ENCODE measurements at places on chromosomes 16 and 17.

GRCh38 chr17:77145612-77146245 is 5.0 kb downstream of the SEC14L1 start:
- DNase-seq = no peak

DNA sequence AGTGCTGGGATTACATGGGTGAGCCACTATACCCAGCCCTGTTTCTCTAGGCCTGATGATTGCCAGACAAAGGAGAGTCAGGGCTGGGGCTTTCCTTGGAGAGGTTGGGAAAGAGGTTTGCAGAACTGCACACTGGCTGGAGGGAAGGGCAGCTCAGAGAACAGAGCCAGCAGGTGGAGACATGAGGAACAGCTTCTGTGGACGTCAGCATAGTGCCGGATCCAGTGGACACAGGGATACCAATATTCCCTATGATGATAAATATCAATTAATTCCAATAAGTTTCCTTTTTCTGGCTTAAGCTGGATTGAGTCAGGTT is 43.2 kb upstream of the SCNN1B start:
- DNase-seq = no peak

- DNase-seq = no peak
Measured at GRCh38 chr16:2040041-2040786, 7.4 kb downstream of the NTHL1 start.

- no peak for DNase-seq
Measured at GRCh38 chr16:12171206-12171605, 194.7 kb downstream of the SNX29 start.

GRCh38 chr16:85163278-85164112 is 51.2 kb upstream of the CIBAR2 start:
- DNase-seq = no peak

DNA sequence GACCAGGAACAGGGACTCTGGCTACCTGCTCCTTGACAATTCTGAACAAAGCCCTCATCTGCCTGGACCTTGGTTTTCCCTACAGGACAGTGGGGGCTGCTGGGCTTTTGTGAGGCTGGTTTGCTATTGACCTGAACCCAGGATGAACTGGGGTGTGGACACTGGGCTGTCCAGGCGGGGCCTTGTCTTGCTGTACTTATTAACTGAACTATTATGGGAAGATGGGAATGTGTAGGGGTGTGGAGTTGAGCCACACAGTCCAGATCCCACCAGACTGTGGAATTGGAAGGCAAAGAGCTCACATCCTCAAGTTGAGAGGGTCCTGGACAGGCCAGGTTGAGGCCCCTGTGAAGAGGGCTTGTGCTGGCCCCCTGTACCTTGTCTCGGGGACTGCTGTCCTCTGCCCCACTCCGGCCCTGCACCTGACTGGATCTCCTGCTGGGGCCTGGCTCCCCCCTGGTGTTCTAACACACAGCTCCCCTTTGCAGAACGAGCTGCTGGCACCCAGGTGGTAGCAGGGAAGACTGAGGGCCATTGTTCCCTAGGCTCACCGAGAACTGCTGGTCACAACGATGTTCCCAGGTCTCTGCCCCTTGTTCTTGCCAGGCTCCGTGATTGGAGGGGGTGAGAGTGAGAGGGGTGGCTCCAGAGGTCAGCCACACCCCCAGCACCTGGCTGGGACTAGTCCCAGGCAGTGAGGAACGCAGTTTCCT is 51.8 kb upstream of the CDC42EP4 start:
- DNase-seq = no peak

DNA sequence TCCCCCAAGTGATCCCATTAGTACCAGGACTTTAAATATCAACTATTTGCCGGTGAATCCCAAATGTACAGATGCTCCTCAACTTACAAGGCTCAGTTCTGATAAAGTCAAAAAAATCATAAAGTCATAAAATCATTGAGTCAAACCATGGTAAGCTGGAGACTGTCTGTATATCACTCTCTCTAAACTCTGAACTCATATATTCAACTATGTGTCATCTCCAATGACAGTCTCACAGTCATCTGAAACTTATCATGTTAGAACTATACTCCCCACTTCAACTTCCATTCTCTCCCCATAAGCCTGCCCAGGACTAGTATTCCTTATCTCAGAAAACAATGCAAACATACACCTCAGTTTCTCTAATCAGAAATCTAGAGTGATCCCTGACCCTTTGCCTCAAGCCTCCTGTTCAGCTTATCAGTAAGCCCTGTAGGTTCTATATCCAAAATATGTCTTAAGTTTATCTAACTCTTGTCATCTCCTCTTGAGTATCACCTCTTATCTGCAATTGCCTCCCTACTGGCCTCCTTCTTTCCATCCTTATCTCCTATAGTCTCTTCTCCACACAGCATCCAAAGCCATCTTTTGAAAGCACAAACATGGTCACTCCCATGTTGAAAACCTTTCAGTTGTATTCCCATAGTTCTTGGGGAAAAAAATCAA is 55.0 kb downstream of the SSH2 start:
- no peak for DNase-seq

DNA sequence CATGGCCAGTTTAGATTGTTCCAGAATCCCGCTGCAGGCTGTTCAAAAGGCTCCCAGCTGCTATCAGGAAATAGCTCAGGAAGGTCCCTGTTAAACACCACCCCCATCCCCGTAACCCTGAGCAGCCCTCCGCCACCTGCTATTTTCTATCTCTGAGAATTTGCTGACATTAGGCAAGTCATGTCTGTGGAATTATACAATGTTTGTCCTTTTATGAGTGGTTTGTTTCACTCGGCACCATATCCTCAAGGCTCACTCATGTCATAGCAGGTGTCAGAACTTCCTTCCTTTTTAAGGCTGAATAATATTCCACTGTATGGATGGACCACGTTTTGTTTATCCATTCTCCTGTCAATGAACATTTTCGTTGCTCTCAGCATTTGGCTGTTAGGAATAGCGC is 164.3 kb upstream of the FOXF1 start:
- DNase-seq = no peak

GRCh38 chr17:17119533-17119932 is 77.3 kb downstream of the MPRIP start:
- peak; percentile 14 for DNase-seq

- DNase-seq = no peak
Measured at GRCh38 chr16:55398762-55399161, 74.8 kb downstream of the IRX6 start.

GRCh38 chr17:47368262-47368661 is 44.5 kb downstream of the EFCAB13 start:
- DNase-seq = no peak

DNA sequence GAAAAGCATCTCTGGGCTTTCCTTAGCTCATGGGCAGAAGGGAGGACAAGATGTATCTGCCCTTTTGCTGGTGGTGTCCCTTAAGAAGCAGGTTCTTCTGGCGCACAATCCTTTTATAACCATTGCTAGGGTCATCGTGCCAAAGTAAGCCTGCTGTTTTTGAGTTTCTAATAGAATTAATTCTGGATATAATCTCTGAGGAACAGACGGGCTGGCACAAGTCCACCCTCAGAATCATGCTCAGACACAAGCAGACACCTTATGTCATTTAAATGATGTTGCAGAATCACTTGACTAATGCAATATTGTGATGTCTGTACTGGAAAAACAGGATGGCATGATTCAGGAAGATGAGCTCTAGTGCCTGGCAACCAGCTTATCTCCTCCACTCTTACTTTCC is 18.8 kb upstream of the MMD start:
- peak; percentile 35 for DNase-seq

DNA sequence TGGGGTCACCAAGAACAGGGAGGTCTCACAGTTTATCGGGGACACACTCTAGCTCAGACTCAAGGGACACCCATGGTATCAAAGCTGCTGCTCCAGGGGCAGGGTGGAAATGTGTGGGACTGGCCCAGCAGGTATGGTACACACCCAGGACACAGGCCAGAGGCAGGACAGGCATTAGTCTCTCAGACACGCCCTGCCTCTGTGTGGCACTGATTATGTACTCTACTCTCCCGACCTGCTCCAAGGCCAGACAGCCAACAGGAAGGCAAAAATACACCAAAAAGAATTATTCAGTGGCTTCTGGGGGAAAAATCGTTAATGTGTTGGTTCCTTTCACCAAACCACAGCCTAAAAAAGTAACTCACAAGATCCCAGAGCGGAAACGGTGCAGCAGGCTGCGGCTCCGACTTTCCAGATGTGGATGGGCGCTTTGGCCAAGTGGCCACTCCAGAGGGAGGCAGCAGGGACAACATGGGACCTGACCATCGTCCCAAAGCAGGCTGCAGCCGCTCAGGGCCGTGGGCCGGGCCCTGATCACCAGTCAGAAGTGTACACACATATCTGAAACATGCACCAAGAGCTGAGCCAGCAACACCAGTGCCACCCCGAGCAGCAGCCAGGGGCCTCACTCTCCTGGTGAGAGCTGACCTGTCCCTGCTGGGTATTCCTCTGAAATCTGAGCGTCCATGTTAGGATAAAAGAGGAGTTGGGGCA is 1.0 kb upstream of the SIRT7 start:
- no peak for DNase-seq

DNA sequence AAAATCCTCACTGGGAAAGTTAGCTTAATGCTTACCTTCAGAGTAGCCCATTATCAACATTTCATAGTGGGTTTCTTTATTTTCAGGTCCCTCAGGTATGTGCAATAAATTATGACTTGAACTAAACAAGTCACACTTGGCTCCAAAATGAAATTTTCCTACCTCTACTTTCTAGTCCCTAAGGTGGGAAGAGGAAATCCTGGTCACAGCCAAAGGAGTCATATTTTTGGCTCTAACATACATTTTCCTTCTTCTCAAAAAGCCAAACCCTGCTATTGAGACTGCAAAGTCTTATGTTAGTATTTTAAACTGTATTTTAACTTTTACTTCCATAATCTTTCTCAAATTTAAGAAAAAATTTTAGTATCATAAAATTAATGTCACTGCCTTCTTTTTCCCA is 128.9 kb downstream of the BRIP1 start:
- no peak for DNase-seq

DNA sequence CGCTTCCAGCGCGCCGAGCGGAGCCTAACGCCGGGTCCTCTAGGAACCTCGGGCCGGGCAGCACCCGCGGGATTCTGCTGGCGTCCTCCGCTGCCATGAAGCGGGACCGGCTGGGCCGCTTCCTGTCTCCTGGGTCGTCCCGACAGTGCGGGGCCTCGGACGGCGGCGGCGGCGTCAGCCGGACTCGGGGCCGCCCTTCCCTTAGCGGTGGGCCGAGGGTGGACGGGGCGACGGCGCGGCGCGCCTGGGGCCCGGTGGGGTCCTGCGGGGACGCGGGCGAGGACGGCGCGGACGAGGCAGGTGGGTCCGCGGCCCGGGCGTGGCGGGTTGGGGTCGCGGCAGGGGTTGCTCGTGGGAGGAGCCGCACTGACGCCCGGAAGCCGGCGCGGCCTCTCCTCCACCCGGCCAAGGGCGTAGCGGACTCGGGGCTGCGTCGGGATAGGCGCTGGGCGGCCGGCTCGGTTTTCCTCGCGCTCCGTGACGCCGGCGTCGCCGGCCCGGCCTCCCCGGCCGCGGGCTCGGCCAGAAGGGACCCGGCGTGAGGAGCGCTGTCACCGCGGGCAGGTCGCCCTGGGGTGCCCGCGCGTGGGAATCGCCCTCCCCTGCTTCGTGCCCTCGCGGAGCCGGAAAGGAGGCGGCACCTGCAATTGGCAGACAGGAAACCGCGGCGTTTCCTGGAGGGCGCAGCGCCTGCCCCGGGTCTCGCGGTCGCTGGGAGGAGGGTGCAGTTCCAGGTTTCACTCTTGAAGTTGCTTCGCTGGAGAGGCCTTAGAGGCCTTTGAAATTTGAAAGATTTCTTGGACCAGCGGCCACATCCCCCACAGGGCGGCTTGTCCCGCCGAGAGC is 432 bp downstream of the ZNF276 start:
- DNase-seq = peak; percentile 93

DNA sequence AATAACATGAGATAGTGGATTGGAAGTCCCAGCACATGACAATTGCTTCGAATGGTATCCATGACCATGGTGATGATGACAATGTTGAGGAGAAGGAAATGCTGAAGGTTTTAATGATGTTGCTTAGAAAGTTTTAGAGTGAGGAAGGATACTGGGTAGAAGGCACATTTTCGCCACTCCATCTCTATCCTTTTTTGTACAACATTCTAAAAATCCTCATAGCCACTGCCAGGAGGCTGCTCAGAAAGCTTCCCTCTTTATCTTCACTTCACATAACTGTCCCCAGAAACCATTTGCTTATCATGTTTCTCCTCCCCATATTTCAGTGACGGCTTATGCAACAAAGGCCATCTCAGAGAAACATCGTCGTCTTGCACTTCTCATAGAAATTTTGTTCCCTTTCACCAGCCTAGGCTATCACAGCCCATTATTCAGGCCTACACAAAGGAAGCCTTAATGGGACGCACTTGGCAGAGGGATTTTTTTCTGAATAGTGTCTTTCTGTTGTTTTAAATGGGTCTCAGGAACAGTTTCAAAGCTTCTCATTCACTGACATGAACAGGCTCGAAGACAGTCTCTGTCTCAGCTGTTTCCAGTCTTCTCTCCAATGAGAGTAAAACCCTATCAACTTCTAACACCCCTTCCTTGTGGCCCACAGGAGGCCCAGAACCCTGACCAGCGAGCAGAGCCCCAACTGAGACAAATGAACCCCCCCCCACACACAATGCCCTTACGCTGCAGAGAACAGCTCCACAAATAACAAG is 506.7 kb downstream of the HAPSTR1 start:
- no peak for DNase-seq

DNA sequence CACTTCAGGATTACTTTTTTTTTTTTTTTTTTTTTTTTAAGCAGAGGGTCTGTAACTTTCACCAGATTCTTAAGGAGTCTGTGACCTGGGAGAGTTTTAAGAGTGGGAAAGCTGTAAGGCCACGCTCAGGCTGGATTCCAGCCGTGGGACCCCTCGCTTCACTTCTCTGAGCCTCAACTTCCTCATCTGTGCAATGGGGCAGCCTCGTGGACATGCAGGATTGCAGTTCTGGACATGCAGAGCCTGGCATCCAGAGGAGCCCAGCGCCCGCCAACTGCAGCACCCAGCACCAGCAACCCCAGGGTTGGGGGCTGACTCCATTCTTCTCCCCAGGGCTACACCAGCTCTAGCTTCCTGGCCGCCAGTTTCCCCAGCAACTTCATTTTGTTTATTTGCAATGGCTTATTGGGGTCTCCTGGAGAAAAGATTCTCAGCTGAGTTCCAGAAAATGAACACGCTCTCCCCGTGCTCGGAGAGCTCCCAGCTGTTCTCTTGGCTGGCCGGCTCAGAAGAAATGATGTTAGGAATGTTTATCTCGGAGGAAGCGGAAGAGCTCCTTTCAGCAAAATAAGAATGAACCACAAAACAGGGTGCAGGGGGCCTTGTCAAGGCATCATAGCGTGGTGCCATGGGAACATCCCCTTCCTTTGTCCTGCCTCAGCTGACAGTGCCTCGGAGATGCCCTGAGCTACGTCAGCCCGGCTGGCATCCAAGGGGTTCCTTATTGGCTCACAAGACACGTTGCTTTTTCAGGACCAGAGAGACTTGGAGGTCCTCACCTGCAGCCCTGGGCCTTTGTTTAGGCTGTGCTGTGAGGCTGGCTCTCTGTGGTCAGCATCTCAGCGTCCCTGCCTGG is 22.9 kb upstream of the ZCCHC14 start:
- DNase-seq = no peak

DNA sequence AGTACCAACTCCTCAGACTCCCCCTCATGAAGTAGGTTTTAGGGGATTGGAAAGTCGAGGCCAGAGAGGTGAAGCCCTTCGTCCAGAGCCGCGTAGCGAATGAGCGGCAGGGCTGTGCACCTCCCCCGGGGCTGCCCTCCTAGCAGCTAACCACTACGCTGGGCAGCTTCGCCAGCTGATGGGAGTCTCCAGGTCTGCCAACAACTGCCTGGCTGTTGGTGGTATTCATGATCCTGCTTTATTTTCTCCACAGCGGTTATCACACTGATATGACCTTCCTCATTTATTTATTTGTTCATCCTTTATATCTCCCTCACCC is 773 bp upstream of the NETO2 start:
- no peak for DNase-seq

GRCh38 chr16:48541108-48541786 is 68.7 kb downstream of the N4BP1 start:
- DNase-seq = no peak
